ENCODE measurements at places on chromosomes 16 and 17.

DNA sequence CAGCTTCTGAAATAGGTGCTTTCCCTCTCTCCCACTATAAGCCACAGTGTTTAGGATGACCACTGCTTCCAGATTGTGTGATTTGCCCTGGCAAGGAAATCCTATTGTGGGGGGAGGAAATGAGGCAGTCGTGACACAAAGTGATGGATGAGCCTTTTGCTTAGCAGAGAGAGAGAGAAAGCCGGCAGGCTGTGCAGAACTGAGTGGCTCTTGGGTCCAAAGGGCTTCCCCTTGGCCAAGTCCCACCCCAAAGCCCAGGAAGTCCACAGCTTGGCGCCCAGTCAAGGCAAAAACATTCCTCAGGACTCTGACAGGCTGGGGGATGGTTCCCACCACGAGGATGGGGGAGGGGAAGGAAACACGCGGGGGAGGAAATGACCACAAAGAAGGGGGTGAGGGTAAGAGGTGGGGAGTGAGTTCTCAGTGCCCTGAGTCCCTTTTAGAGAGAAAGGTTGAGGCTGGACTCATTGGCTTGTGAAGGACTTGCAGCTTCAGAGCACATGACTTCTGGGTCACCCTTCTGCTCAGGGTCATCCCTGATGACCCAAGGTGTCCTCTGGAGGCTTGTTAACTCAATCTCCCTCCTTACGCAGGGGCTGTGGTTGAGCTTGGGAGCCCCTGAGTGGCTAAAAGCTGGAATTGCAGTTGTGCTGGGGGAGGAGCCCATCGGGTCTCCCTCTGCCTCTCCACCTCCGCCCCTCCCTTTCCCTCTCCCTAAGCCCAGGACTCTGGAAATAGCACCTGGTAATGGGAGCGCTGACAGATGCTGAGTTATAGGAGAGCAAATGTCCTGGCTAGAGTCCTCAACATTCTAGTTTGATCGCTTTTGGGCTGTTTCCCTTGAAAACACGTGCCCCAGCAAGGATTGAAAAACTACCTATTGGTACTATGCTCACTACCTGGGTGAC is 10.3 kb upstream of the MSL1 start:
- H3K4me3 ChIP-seq: peak overlapping the region; percentile 76
- H3K27me3 ChIP-seq: no peaks in the 10 kb centered on the region
- no peaks in the 10 kb centered on the region for H3K36me3 ChIP-seq
- DNase-seq: peak; percentile 66
- H3K4me1 ChIP-seq: peaks cover 54% of the 10 kb centered on the region
- H3K27ac ChIP-seq: peak overlapping the region; percentile 88

DNA sequence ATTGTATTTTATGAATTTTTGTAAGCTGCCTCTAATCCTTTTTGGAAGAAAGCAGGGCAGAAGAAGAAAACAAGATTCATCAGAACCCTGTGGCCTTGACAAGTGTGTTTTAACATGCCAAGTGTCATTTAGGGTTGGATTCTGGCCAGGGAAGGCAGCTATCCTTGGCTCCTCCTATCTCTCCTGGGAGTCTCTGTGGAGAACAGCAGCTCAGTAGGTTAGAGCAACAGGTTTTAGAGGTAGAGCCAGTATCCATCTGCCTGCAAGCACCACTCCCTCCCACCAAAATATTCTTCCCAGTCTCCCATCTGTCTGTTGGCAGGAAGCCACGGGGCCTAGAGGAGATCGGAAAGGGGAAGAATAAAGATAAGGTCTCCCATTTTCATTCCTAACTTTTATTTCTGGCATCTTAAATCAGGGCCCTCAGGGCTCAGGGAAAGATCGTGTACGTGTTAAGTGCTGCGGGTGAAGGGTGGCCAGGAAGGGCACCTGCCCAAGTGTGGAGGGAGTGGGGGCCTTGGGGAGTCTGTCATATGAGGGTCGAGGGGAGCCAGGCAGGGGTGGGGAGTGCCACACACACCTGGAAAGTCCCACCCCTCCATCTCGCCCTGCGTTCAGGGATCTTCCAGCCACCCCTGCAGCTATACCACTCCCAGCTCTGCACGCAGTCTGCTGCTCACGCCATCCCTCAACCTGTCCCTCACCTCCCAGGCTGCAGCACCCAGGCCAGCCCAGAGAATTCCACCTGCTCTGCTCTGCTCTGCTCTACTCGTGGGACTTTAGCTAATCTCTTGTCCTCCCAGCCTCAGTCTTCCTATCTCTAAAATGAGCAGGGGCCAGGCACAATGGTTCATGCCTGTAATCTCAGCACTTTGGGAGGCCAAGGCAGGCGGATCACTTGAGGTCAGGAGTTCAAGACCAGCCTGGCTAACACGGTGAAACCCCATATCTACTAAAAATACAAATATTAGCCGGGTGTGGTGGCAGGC is 17.1 kb upstream of the CPSF4L start:
- H3K27ac ChIP-seq: no peak overlapping the region
- H3K4me1 ChIP-seq: peaks cover 3% of the 10 kb centered on the region
- no peak overlapping the region for H3K4me3 ChIP-seq
- no peaks in the 10 kb centered on the region for H3K36me3 ChIP-seq
- H3K27me3 ChIP-seq: no peaks in the 10 kb centered on the region
- no peak for DNase-seq

- no peaks in the 10 kb centered on the region for H3K4me1 ChIP-seq
- no peaks in the 10 kb centered on the region for H3K36me3 ChIP-seq
- no peaks in the 10 kb centered on the region for H3K27me3 ChIP-seq
- no peak for DNase-seq
- no peak overlapping the region for H3K4me3 ChIP-seq
Measured at GRCh38 chr17:302300-302698, 50.3 kb downstream of the RPH3AL start.

GRCh38 chr16:85394456-85395206 is 218.5 kb upstream of the GSE1 start:
- no peak for DNase-seq
- H3K4me3 ChIP-seq: no peak overlapping the region
- peak overlapping the region; percentile 43 for H3K27ac ChIP-seq
- H3K27me3 ChIP-seq: peaks cover 32% of the 10 kb centered on the region

- peaks cover 10% of the 10 kb centered on the region for H3K4me1 ChIP-seq
- no peak overlapping the region for H3K27ac ChIP-seq
- peaks cover 3% of the 10 kb centered on the region for H3K36me3 ChIP-seq
- no peak overlapping the region for H3K4me3 ChIP-seq
- DNase-seq: no peak
Measured at GRCh38 chr17:62819511-62820221, 11.6 kb upstream of the MARCHF10 start.

Data from naive B cell (primary cell).